CD4-positive, alpha-beta T cell treated with Interleukin-15 for 1 hour (primary cell): ENCODE measurements at places on chromosomes 12 and 14.
A peak's percentile ranks its signal among the peaks of the same experiment; 100 is the strongest.

- no peak for DNase-seq
Measured at GRCh38 chr14:34044666-34045306, 93.9 kb upstream of the EGLN3 start.

GRCh38 chr14:67514203-67514607 lies 18.9 kb upstream of the PLEKHH1 start:
- DNase-seq = no peak

GRCh38 chr12:49092086-49092815 lies 2.4 kb downstream of the DHH start:
- peak; percentile 56 for DNase-seq

DNA sequence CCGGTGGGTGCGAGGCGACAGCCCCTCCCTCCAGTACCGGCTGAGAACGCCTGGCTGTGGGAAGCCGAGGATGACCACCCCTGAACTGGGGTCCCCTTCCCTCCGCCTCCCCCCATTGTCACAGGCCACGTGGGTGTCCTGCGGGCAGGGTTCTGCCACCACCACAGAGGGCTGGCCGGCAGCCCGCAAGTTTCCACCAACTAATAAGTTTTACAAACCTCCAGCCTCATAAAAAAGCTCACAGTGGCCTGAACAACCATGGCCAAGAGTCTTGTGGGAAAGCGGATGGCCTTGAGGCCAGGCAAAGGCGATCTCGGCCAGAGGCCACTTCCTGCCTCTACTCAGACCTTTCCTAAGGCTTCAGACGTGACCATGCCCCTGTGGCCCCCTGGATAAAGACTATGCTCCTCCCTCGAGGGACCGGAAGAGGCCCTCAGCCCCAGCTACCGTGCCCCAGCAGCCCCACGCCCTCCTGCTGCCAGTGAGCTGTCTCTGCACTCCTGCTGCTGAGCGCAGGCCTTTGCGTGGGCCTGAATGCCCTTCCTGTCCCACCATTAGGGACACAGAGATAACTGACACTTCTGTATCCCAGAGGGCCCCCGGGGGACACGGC lies 46.1 kb upstream of the DLK1 start:
- peak; percentile 43 for DNase-seq

- DNase-seq = no peak
Measured at GRCh38 chr12:53781228-53781801, 29.5 kb upstream of the CISTR start.

GRCh38 chr14:74244115-74244514 lies 4.9 kb downstream of the VSX2 start:
- DNase-seq = no peak

GRCh38 chr12:81365284-81365683 lies 287.4 kb downstream of the ACSS3 start:
- no peak for DNase-seq

DNA sequence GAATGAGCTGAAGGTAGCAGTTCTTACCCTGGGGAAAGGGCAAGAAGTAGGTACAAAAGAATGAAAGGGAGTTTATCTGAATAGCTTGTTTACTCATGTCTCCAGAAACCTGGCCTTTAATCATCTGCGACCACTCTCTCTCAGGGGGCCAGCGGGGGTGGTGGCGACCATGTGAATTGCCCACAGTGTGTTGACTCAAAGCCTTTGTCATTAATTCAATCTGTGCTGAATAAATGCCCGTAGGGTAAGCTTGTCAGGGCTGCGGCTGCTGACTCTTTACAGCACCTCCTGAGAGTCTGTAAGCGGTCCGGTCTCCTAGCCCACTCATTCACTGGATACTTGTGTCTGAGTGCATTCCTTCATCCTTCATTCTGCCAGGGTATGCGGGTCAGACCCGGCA lies 874.4 kb downstream of the SLC6A15 start:
- DNase-seq = no peak

DNA sequence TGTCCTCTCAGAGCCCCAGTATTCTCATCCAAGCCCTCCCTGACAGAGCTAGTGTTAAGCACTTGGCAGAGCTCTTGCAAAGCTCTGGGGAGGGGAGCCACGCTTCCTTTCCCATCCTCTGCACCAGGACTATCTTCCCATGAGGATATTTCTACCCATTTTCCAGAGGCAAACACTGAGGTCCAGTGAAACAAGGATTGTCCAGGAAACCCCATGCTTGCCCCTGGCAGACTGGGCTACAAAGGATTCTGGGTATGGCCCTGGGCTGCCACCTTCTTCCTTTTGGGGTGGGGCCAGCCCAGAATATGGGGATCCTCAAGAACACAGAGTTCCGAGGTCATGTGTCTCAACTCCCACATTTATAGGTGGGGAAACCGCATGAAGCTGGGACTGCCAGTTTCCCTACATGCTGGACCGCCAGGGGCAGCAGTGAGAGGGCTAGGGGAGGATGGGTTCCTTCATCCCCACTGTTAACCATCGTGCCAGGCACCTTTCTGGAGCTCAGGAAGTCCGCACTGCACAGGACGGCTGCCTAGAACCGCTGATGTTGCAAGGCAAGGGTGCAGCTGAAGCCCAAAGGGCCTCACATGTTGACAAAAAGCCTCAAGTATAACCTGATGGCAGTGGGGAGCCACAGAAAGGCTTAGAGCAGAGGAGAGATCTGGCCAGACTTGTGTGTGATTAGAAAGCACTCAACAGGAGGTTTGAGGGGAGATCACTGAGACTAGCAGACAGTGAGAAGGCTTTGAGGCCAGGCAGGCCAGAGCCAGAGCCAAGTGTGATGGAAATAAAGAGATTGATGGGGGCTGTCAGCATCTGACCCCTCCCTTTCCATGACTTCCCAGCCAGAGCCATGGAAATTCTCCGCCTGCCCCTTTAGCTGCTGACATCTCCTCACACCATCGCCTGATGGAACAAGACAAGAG lies 5.5 kb upstream of the CCDC85C start:
- no peak for DNase-seq

- no peak for DNase-seq
Measured at GRCh38 chr14:68466491-68466977, 326.3 kb downstream of the ZFP36L1 start.
